ENCODE measurements at places on chromosomes 13 and 19.

DNA sequence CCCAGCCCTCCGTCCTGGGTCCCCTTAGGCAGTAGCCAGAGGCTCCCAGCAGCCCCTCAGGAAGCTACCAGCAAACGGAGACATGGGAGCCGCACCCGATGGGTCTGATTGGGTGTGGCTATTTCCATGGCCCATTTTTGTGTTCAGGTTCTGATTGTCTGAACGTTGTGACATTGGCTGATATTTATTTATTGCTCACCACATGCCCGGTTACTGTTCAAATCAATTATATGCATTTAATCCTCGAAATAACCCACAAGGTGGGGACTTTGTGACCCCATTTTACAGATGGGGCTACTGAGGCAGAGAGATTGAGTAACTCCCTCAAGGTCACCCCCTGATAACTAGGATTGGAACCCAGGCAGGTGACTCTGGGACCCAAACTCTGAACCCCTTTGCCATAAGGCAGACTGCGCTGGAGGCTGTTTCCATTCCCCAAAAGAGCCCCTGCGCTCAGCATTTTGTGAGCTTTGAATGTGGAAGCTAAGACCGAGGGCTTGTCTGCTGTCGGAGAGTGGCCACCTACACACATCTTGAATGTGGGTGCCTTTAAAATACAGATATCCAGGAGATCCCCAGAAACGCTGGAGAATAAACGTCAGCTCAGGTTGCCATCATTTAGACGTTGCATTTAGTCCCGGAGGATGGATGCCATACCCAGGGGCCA lies 13.6 kb upstream of the MCF2L start:
- no peak for DNase-seq

DNA sequence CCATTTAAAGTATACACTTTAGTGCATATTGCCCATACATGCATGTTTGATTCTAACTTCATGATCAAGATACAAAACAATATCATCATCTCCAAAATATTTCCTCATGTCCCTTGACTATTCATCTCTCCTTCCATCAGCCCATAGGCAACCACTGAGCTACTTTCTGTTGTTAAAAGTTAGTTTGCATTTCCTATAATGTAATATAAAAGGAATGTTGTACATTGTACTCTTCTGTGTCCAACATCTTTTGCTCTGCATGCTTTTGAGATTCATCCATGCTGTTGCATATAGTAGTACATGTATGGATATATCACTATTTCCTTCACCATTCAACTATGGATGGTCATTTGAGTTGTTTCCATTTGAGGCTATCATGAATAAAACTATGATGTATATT lies 74.7 kb downstream of the ITGBL1 start:
- DNase-seq, result no peak

GRCh38 chr19:49567861-49568441 lies 12.4 kb downstream of the NOSIP start:
- no peak for DNase-seq

DNA sequence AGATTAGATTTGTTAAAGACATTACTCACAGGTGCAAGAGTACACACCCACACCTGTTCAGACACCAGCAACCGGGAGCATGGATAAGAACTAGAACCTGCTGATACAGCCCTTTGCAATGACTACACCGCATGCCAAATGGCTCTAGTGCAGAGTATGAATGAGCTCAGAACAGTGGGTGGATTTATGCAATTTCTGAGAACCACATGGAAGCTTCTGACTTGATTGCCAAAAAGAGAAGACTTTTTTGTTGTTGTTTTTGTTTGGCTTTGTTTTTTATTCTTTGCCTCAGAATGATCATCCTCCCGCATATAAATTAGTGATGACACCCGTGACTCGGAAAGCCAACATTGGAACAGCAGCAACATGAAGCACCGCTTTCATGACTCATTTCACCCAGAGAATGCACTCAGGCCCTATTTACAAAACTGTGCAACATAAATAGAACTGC lies 77.4 kb upstream of the LRCH1 start:
- no peak for DNase-seq

DNA sequence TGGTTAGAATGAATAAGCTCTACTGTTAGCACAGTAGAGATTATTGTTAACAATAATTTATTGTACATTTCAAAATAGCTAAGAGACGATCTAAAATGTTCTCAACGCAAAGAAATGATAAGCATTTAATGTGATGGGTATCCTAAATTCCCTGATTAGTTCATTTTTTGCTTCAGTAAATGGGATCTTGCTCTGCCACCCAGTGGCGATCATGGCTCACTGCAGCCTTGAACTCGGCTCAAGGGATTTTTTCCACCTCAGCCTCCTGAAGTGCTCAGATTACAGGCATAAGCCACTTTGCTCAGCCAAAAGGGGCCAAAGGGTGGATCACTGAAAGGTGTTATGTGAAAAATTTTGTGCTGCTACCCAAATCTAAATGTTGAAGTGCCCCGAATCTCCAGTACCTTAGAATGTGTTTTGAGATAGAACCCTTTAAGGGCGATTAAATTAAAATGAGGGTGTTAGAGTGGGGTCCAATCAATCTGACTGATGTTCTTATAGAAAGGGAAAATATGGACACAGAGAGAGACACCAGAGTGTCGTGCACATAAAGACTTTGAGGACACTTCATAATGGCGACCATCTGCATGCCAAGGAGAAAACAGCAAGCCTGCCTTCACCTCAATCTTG lies 31.5 kb upstream of the ZNF766 start:
- DNase-seq, result peak; percentile 55

DNA sequence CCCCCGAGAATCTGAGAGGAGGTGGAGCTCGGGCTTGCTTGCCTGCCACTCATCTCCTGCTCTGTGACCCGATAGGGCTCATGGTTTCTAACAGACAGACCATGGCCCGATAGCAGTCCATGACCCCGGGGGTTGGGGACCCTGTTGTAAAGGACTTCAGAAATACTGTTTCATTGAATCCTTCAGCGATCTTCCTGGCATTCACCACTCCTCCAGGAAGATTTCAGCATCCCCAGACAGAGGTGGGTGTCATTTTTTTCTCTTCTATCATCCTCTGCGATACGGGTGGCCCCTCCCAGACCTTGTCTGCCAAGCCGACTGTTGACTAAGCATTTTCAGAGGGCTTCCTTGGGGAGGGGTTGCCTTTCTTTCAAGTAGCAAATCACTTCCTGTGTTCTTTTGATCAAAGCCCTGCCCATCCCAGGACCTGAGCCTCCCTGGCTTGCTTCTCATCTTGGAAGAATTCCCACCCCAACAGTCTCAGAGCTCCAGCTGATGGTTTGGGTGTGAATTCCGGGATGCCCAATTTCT lies 1.7 kb downstream of the MYO1F start:
- peak; percentile 69 for DNase-seq

- DNase-seq, result no peak
Observed at GRCh38 chr19:31392464-31392863, 43.2 kb upstream of the TSHZ3 start.

DNA sequence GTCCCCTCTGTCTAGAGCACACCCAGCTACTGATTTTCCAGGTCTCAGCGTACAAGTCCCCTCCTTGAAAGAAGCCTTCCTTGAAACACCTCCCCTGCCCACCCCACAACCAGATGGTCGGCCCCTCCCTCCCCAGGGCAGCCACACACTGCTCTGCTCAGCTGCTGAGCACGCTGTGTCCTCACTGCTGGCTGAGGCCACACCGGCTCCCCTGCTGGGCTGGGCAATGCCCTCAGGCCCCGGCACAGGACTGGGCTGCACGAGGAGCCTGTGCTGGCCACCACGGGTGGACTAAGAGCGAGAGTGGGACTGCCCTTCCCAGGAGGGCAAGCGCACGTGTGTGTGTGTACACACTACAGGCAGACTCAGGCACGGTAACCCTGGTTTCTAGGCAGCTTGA lies 11.8 kb upstream of the RSPH6A start:
- DNase-seq, result no peak

- DNase-seq, result no peak
Observed at GRCh38 chr19:18141031-18141430, 11.9 kb upstream of the PIK3R2 start.

DNA sequence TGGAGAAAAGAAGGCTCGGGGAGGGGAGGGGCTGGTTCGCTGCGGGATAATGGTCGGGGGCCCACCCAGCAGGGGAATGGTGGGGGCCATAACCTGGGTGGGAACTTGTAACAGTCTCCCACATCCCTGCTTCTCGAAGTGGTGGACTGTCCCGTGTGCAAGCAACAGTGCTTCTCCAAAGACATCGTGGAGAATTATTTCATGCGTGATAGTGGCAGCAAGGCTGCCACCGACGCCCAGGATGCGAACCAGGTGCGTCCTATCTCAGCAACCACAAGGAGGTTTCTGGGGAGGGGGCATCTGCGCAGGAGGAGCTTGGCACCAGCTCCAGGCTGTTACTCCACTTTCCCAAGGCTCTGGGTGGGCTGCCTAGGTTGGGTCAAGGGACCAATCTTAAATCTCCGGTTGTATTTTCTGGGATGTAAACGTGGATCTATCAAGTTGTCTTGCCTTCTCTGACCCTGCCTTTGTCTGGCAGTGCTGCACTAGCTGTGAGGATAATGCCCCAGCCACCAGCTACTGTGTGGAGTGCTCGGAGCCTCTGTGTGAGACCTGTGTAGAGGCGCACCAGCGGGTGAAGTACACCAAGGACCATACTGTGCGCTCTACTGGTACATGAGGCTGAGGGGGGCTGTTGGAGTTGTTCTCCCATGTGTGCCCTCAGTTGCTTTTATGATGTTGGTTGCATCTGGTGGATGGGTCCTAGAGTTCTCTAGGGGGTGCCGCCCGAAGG lies 1.6 kb downstream of the TRIM28 start:
- DNase-seq, result no peak

DNA sequence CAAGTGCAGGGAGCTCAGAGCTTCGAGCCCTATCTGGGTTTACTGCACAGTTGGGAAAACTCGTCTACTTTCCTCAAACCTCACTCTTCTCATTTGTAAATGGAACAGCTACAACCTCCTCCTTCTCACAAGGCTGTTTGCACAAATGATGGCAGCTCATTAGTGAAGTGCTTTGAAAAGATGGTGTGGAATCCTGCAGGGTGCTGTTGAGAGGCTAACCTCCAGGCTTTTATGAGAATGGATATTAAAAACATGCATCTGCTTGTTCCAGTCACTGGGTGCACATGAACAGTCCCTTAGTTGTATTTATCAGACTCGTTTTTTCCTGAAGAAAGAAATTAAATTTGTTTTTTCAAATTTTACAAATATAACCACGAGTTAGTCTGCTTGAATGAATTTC lies 36.6 kb downstream of the PCDH8 start:
- DNase-seq, result no peak

DNA sequence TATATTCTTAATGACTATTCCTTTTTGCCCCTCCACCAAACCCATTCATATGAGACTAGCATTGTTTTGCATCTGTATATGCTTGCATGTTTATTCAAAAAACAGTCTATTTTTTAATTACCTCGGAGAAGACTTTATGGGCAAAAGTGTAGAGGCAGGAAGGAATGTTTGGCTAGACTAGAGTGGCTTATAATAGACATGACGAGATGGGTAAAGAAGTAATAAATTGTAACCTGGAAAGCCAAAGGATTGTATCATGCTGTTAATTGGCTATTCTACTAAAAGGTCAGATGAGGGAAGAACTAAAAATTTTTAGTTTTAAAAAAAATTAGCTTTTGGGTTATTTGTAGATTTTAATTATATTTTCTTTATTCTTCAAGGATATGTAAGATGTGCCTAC lies 91.1 kb downstream of the FNDC3A start:
- no peak for DNase-seq

- DNase-seq, result no peak
Observed at GRCh38 chr19:44728178-44728577, 20.3 kb upstream of the BCL3 start.

GRCh38 chr19:35963514-35963913 lies 27.3 kb downstream of the LRFN3 start:
- DNase-seq, result peak; percentile 76

- peak; percentile 93 for DNase-seq
Observed at GRCh38 chr19:12933287-12934072, at the start of gene FARSA. Gene FARSA (minus strand): TSS chr19:12933711. CDS start chr19:12933696, 15 bp downstream.

DNA sequence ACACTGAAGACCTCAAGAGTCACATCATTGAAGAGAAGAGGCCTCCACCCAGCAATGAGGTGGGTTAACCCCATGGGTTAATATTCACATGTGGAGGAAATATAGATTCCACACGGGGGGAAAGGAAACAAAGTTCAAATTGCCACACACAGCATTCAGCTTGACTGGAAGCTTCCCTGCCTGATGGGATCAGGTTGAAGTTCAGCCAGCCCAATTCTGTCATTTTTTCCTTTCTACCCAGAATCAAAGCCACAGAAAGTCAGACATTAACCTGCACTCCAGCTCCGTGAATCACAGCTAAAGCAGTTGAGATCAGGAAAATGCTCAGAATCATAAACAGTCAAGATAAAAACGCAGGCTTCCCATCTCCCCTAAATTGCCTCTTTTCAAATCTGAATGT lies 208.7 kb upstream of the OBI1 start:
- DNase-seq, result no peak

- DNase-seq, result no peak
Observed at GRCh38 chr13:113865427-113865826, 1.6 kb upstream of the GAS6 start.

DNA sequence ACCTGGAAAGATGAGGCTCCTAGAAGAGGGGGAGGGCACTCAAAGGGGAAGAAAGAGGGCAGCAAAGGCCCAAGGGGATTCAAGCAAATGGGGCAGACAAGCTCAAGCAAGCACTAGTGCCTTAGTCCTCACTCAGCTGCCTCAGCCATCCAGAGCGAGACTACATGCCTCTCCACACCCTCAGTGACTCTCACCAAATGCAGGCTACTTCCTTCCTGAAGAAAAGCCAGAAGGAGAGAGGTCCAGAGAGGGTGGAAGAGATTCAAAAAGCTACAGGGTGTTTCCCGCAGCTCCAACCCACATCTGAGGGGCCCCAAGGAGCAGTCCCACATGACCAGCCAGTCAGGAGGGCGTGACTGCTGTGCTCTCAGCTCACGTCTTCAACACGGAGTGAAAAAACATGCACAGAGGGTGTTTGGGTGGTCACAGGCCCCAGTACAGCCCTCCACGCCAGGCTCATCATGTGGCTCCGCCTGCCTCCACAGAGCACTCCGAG lies 40.5 kb downstream of the MIPEP start:
- DNase-seq, result no peak

- no peak for DNase-seq
Observed at GRCh38 chr19:10205636-10206035, 10.9 kb upstream of the DNMT1 start.

- DNase-seq, result no peak
Observed at GRCh38 chr13:36450534-36450933, 18.2 kb downstream of the CCNA1 start.

DNA sequence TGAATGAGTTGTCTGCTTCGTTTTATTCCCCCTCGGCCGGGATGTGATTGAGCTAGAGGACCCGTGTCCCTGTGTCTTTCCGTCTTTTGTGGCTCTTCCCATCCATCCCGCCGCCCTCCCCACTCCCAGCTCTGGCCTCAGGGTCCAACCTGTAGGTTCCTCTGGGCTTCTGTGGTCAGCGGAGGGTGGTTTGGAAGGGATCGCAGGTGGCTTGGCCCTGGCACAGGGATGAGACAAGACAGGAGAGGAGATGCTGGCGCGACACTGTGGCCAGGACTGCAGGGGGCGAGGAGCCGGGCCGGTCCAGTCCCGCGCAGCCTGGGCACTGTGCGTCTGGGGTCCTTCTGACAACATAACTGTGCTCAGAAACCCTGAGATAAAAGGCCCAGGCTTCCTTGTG lies 2.0 kb downstream of the EVI5L start:
- no peak for DNase-seq

All from H9 (cell line).